SW480 (cell line): ENCODE measurements at places on chromosomes 5 and 9.

DNA sequence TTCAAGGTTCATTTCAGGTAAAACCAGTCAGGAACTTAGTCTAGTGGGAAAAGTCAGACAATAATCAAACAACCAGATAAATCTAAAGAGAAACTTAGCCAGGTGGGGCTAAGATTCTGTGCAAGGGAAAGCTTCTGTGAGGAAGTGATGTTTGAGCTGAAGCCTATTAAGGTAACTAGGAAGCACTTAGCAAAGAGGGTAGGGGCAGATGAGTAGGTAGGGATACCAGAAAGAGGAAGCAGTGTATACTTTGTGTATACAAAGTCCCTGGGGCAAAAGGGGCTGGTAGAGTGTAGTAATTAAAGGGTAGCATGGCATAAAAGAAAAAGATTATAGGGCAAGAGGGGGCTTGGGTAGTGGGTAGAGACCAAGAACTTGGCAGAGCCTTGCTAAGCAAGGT, 3.6 kb upstream of the SPATA24 start:
- DNase-seq: no peak

DNA sequence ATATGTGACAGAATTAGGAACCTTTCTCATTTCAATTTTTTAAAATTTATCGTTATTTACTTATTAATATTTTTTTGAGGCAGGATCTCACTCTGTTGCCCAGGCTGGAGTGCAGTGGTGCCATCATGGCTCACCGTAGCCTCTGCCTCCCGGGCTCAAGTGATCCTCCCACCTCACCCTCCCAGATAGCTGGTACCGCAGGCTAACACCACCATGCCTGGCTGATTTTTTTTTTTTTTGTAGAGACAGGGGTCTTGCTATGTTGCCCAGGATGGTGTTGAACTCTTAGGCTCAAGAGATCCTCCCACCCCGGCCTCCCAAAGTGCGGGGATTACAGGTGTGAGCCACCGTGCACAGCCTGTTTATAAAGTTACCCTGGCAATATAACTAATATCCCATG, 275.2 kb downstream of the AOPEP start:
- no peak for DNase-seq

- DNase-seq: no peak
Observed at GRCh38 chr5:159409801-159410200, 79.5 kb upstream of the IL12B start.

- no peak for DNase-seq
Observed at GRCh38 chr9:104286799-104287198, 192.7 kb downstream of the SMC2 start.

DNA sequence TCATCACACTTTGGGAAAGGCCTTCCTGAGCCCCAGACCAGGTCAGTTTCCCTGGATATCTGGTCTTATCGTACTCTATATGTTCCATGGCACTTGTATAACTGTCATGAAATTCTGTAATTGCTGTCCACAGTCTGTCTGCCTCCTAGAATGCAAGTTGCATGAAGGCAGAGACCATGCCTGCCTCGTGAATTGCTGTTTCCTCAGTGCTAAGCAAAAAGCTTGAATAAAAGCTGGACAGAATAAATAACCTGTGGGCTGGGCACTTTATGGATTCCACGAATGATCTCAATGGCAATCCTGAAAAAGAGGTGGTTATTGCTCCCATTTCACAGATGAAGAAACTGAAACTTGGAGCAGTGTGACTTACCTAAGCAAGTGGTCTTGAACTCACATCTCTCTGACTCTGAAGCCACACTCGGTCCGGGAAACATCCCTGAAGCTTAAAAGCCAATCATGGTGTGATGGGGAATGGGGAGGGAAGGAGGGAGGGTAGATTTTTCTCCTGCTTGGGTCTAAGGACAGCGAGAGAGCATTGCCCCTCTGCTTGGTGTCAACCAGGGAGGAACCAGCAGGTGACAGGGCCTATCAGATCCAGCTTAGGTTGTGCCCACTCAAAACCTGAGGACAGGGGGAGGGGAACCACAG, 13.2 kb upstream of the LHX2 start:
- no peak for DNase-seq
